Activated CD8-positive, alpha-beta memory T cell treated with anti-CD3 and anti-CD28 coated beads for 24 hours (primary cell): ENCODE measurements at places on chromosomes 13 and 19.

- no peak for DNase-seq
These were observed 77.4 kb upstream of the GPR12 start for GRCh38 chr13:26837997-26838396.

- DNase-seq, result no peak
These were observed 22.6 kb downstream of the RASL11A start for GRCh38 chr13:27293076-27293691.

GRCh38 chr13:112071723-112072533 is 5.0 kb downstream of the SOX1 start:
- DNase-seq, result no peak

GRCh38 chr13:39765801-39766463 is 110.5 kb downstream of the COG6 start:
- no peak for DNase-seq

- peak; percentile 78 for DNase-seq
These were observed 22.8 kb downstream of the RFX1 start for GRCh38 chr19:13983213-13983889.

DNA sequence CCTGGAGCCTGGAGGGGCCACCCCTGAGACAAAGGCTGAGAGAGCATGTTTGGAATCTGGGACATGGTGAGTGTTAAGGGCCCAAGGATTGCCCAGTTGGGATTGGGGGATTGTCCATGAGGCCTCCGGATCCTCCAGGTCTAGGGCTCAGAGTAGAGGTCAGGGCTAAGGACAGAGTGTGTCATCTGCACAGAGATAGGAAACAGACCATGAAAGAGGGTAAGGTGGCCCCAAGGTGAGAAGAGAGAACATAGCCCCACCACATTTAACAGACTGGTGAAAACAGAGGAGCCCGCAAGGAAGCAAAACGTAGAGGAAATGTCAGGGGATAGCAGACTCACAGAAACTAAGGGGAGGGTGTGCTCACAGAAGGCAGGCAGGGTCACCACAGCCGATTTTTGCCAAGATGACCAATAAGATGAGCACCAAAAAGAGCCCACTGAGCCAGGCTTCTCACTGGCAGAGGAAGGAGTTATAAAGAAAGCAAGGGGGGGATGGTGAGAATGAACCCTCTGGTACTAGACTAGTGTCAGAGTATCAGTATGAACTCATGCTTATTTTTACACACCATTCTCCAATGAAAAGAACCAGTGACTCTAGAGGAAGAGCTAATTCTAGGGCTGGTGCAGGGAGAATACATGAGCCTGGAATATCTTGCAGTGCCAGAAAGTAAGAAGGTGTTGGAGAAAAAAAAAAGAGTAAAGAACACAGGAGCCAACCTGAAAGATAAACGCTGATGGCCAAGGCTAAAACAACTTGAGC is 17.5 kb downstream of the DYRK1B start:
- no peak for DNase-seq

- peak; percentile 78 for DNase-seq
These were observed 38.9 kb upstream of the KATNAL1 start for GRCh38 chr13:30346153-30346788.

- no peak for DNase-seq
These were observed 46.3 kb downstream of the SOX21 start for GRCh38 chr13:94666065-94666464.

- DNase-seq, result no peak
These were observed 19.7 kb downstream of the ADGRE3 start for GRCh38 chr19:14654786-14655560.

DNA sequence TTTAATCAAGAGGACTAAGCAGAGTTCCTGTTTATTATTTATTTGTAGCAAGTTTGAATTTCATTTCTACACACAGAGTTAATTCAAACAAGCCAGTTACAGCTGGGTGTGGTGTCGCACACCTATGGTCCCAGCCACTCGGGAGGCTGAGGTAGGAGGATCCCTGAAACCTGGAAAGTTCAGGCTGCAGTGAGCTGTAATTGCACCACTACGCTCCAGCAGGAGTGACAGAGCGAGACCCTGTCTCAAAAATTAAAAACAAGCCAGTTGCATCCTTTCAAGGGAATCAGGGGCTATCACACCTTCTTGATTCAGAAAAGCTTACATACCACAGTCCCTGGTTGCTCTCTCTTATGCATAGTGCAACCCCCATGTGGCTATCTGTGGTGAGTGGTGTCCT is 19.8 kb downstream of the ZNF586 start:
- DNase-seq, result no peak

- peak; percentile 75 for DNase-seq
These were observed 8.2 kb downstream of the SMIM24 start for GRCh38 chr19:3471954-3472655.

- no peak for DNase-seq
These were observed 1.5 kb upstream of the KLK11 start for GRCh38 chr19:51027873-51028272.

- no peak for DNase-seq
These were observed 82.0 kb upstream of the MBNL2 start for GRCh38 chr13:97140131-97140530.

DNA sequence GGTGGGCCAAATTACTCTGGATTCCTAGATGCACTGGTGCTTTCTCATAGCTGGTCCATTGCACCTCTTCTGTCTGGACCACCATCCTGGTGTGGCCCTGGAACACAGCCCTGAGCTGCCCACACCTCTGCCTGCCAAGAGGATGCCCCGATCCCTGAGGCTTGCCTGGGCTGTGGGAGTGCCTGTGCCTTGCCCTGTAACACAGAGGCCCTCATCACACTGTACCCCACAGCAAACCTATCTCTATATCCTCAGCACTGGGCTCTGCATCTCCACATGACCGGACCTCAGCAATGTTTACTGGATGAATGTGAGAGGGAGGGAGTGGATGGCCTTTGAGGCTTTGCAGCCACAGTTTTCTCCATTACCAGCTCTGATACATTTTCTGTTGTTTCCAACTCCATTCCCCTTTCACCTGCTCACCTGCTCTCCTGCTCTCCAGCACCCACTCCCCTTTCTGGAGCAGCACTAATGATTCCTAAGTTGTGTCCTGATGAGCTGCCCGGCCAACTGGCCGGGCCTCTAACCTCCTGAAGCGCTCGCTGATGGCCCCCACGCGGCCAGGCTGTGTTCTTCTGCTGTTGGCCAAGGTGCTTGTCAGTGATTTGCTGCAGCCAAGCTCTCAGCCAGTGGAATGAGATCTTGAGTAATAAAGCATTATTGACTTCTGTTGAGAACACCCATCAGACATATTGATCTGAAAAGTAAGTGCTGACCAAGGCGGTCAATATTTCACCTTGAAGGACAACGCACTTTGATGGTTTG is 232.6 kb downstream of the TEX29 start:
- DNase-seq, result no peak

- no peak for DNase-seq
These were observed 604.4 kb upstream of the SPRY2 start for GRCh38 chr13:80945328-80945727.

DNA sequence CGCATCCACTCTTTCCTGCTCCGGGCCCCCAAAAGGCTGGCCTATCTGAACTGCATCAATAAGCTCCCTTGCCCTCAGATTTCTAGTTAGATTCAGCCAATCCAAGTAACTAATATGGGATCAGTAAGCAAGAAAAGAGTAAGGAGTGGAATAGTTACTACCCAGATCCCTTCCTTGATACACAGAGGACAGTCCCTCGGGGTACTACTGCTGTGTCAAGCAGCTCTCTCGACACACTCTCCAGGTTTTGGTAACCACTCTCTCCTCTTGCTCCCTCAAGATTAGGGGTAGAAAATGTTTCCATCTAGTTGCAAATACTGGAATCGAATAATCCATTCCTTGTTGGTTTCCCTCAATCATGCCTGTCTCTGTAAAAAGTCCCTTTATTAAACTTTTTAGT is 65.4 kb downstream of the UGGT2 start:
- DNase-seq, result no peak

- DNase-seq, result no peak
These were observed 1431.0 kb upstream of the ATXN8OS start for GRCh38 chr13:68676513-68677115.

DNA sequence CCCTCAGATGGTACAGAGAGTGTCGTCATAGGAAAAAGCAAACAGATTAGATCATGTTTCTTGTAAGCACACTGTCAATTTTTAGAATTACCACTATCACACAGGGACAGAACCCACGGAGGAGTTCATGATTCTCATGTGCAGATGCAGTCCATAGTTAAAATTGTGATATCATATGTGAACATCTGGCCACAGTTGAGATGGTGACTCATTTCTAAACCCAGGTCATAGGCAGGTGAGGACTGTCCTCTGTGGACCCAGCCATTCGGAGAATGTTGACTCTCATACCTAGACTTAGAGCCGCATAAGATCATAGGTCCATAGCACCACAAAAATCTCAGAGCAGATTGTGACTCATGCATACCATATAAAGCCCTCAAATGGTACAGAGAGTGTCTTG is 17.8 kb upstream of the ZNF730 start:
- DNase-seq, result no peak

GRCh38 chr19:53597023-53597422 is 34.8 kb upstream of the DPRX start:
- DNase-seq, result no peak

GRCh38 chr13:60163478-60164233 is at the start of gene DIAPH3:
Gene DIAPH3, minus strand, starts transcription at chr13:60163928. Its CDS starts 162 bp downstream, at chr13:60163766.
- peak; percentile 98 for DNase-seq

- no peak for DNase-seq
These were observed 42.7 kb downstream of the KCNC3 start for GRCh38 chr19:50286443-50286842.

GRCh38 chr19:8682931-8683330 is 15.7 kb downstream of the ACTL9 start:
- DNase-seq, result no peak

DNA sequence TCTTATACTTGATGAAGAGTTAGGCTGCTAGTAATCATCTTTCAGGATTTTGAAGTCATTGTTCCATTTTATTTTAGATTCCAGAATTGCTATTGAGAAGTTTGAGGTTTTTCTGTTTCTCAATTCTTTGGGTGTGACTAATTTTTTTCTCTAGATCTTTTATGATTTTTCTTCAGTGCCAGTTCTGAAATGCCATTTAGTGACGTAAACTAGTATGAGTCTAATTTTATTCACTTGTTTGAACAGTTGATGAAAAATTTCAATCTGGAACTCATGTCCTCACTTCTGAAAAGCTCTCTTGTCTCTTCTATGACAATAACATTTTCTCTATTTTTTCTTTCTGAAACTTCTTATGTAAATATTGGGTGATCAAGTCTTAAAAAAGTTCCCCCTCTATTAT is 188.5 kb upstream of the HTR2A start:
- DNase-seq, result no peak

GRCh38 chr13:23608138-23608537 is 37.9 kb downstream of the TNFRSF19 start:
- no peak for DNase-seq

- no peak for DNase-seq
These were observed 285.8 kb upstream of the PCDH9 start for GRCh38 chr13:67515895-67516294.

GRCh38 chr13:111392486-111392885 is 72.0 kb downstream of the TEX29 start:
- peak; percentile 7 for DNase-seq

DNA sequence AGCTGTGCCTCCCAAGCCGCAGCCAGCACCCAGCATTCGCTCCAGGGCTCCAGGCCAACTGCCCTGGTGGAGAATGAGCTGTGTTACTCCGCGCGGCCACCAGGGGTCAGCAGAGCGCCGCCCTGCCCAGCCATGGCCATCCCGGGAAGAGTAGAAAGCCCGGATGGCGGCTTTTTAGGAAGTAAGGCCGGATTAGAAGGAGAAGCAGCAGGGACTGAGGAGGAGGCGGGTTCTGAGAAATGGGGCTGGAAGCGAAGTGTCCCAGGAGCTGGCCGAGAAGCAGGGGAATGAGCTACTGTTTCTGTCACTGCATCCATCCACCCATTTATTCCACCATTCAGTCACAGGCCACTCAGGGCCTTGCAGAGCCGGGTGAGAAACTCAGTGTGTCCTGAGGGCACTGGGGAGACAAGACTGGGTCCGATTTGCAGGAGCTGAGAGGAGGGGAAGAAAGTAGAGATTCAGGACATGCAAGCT is 6.6 kb upstream of the NPAS1 start:
- peak; percentile 88 for DNase-seq

GRCh38 chr19:45547965-45548609 is 36.5 kb downstream of the OPA3 start:
- no peak for DNase-seq

DNA sequence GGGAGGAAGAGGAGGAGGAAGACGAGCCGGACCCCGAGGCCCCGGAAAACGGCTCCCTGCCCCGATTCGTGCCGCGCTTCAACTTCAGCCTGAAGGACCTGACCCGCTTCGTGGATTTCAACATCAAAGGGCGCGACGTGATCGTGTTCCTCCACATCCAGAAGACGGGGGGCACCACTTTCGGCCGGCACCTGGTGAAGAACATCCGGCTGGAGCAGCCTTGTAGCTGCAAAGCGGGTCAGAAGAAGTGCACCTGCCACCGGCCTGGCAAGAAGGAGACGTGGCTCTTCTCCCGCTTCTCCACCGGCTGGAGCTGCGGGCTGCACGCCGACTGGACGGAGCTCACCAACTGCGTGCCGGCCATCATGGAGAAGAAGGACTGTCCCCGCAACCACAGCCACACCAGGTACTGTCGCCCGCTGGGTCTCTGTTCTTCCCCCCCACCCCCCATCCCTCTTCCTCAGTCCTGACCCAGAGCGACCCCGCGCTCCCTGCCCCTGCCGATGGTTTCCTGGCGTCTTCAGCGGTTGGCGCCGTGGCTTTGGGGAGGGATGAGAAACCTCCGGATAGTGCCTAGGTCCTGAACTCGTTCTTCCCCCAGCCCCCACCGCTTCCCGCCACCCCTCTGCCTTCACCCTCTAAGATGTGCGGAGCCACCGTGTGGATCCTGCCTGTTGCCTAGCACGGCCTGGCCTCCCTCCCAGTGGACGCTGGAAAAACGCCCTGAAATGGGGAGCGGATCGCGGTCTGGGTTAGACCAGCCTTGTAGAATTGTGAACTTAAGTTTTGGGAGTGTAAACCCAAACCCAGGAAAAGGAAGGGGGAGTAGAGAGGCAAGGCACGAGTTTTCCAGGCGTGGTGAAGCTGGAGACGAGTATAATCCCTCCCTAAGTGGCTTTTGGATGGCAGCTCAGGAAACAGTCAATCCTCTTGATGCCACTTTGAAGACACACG is 1.5 kb downstream of the HS6ST3 start:
- no peak for DNase-seq

GRCh38 chr13:81636120-81636519 is 1295.2 kb upstream of the SPRY2 start:
- DNase-seq, result no peak

DNA sequence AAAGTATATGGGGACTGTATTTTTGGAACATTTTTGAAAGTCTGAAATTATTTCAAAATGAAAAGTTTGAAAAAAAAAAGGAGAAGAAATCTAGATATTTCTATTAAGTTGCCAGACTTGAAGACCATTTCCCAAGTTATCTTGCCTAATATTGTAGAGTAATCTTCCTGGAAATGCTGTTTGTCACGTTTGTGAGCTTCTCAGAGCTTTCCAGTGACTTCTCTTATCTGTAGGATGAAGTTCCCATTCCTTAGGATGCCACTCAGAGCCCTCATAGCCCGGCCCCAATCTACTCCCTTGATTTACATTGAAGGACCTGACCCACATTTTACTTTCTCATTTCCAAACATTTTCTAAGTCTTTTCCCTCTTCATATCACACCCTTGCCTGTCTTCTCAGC is 23.6 kb downstream of the CEACAM8 start:
- no peak for DNase-seq
